ENCODE measurements at places on chromosomes 7 and 10.

- no peak for DNase-seq
These were observed 55.4 kb upstream of the KIAA1217 start for GRCh38 chr10:24153537-24153936.

DNA sequence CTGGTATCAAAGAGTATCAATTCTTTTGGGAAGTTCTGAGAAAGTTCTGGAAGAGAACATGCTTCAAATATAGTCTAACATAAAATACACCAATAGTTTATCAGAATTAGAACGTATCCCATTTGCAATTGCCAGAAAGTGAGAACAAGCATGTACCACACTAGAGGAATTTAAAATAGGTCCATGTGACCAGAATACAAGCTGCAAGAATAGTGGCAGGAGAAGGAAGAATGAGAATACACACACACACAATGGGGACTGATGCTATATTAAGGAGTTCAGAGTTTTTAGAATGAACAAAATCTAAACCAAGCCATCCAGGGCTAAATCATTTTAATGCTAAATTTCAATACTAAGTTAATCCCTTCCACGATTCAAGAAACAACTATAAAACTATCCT, 99.1 kb upstream of the TMEM168 start:
- DNase-seq, result no peak

- DNase-seq, result no peak
These were observed 1.5 kb downstream of the SVOPL start for GRCh38 chr7:138699661-138700060.

DNA sequence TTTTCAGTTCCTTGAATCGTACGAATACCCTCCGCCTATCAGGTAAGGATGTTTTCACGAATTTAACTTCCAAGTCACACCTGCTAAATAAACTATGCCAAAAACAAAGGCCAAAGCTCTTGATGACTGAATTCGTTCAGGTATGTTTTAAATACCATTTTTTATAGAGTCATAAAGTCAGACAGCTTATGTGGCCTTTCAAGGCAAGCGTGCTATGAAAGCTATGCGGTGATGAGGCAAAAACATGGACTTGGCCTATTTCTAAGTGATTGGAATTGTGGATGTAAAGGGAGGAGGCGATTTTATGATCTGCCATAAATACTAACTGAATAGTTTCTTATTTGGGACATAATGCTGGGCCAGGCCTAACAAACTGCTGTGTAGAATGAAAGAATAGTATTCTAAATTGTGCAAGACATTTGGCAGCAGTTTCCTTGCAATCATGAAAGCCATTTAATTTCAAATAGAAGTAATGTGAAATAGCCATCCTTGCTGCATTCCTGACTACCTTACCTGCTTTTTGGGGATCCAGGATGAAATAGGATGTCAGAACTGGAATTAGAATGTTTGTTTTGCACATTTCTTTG, 14.0 kb downstream of the SLC39A12 start:
- DNase-seq, result no peak

DNA sequence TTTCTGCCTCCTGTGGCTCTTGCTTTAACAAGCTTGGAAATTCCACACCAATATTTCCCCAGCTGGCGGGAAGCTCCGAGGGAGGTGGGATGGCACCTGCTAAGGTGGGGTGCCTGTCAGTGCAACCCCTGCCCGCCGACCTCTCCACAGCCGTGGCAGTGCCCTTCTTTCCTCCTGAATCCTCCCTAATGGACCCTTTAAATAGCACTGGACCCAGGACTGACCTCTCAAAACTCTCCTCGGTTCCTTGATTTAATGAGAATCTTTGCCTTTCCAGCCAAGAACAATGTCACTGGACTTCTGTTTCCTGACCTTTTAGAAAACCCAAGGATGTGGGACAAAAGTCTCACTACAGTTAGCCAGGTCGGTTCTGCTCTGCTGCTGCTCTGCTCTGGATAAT, 63.2 kb upstream of the EXOC6 start:
- DNase-seq, result no peak

- no peak for DNase-seq
These were observed 42.5 kb downstream of the STK32C start for GRCh38 chr10:132264966-132265889.

GRCh38 chr10:97713339-97713825, at the start of gene MARVELD1:
Gene MARVELD1 (plus strand): TSS chr10:97713730. CDS start chr10:97713877, 147 bp downstream.
- DNase-seq, result no peak

- DNase-seq, result no peak
These were observed 19.1 kb upstream of the VOPP1 start for GRCh38 chr7:55591282-55591931.

DNA sequence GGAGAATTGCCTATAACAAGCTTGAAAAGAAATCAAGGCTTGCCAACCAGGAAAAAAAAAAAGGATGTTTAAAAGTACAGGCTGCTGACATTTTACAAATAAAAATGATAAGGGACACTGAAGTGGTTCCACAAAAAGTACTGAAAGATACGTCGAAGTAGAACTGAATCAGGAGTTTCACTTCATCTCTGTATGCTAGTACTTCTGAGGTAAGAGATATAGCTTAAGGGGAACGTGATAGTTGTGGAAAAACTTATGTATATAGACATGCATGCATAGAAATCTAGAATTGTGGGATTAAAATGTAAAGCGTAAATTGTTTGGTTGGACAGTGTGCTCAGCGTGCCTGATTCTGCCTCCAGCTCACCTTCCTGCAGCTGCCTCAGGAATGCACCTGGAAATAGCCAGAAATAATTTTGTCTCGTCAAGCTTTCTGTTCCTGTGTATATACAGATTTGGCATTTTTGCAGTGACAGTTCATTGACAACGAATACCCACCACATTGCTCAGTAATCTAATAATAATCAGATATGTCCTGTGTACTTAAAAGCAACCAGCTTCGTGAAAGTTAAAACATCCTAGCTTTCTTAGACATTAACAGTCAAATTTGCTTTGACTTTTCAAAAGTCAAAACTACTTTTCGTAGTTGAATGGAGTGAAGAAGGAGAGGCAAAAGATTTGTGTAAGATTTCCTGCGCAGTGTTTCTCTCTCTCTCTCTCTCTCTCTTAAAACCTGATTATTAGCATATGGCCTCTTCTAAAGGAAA, 1.4 kb downstream of the SOSTDC1 start:
- DNase-seq, result no peak

GRCh38 chr7:159022238-159022993, 122.3 kb downstream of the VIPR2 start:
- no peak for DNase-seq

GRCh38 chr10:97796651-97797050, 24.9 kb upstream of the SFRP5 start:
- DNase-seq, result no peak

- DNase-seq, result no peak
These were observed 54.2 kb upstream of the SVIL start for GRCh38 chr10:29689001-29689400.

DNA sequence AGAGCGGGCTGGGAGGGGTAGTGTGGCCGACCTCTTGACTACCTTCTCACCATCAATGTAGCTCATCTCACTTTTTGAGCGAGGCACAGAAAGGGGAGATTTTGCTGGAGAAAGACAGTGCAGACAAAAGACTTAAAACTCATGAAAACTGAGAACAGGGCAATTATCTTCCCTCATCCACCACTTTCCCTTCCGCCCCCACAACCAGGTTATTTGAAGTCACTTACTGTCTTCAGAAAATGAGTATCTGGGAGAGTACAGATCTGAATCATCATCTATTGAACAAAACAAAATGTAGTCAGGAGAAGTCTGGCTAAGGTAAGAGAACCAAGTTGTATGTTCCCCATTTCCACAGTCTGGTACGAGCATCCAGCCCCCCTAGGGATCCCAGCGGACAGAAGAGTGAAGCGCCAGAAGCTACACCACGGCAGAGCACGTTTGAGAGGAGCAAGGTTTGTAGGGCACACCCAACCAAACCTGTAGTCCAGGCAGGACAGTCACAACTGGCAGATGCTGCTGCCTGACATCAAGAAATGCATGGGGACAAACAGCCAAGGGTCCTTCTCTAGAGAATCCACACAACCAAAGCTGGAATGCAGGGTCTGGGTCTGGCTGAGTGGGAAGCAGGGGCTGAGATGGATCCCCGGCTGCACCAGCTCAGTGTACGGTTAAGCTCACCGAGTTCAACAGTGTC, 93.4 kb upstream of the PDLIM1 start:
- no peak for DNase-seq

DNA sequence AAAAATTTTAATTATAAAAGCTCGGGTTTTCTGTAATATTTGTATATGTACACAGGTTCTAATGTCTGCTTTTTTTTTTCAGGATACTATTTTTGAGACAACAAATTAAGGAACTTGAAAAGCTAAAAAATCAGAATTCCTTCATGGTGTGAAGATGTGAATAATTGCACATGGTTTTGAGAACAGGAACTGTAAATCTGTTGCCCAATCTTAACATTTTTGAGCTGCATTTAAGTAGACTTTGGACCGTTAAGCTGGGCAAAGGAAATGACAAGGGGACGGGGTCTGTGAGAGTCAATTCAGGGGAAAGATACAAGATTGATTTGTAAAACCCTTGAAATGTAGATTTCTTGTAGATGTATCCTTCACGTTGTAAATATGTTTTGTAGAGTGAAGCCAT, 57.9 kb upstream of the BAMBI start:
- DNase-seq, result no peak

DNA sequence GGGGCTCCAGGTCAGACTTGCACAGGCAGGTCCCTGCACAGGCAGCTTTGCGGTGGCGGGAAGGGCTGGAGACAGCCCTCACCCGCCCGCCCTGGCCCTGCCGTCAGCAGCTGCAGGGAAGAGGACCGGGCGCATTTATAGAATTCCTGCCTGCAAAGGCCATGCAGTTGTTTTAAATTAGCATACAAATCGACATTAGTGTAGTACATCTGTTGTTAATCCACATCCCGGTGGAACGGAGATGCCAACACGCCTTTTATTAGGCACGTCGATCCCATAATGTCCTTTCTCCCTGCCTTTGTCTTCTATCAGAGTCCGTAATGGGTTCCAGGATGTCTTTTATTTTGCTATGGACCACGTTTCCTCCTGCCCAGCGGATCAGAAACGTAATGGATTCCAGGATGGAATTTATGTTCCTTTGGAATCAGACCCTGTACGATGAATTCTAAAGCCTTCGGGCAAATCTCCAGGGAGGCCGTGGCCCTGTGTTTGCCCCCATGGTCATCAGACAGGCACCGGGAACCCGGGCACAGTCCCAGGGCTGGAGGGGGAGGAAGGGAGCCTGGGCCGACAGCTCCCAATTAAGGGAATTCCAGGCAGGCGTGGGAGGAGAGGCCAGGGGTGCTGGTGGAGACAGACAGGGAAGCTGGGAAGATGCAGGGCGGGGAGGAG, 123.9 kb downstream of the COL26A1 start:
- DNase-seq, result no peak

DNA sequence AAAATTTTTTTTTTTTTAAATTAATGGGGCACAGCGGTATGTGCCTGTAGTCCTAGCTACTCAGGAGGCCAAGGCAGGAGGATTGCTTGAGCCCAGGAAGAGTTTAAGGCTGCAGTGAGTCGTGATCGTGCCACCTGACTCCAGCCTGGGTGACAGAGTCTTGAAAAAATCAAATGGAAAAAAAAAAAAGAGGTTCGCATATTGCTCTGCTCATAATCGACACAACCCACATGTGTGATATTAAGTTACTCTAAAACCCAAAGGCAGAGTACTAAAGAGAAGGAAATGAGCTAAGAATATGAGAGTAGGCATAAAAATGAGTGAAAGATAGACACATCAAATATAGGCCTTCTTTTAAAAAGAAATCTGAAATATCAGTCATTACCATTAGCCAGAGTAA, 66.3 kb downstream of the IGF2BP3 start:
- DNase-seq, result no peak

- no peak for DNase-seq
These were observed 40.9 kb downstream of the PDSS1 start for GRCh38 chr10:26738301-26738911.

DNA sequence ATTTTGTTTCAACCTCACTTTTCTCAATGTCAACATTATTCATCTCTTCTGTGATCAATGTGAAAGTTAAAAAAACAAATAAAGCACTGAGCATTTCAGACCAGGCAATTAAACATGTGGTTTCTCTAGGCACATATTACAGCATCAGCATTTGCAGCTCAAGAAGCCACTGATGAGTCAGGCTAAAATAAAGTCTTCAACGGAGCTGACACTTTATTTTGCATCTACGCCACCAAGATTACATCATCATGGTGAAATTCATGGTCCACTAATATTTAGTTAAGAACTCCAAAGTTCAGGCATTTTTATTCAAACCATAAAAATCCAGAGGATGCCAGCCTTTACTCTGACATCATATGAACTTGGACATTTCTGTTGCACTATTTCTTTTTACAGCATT, 33.0 kb downstream of the MAGI2 start:
- no peak for DNase-seq

GRCh38 chr10:1155791-1156615, 99.8 kb downstream of the WDR37 start:
- DNase-seq, result no peak

DNA sequence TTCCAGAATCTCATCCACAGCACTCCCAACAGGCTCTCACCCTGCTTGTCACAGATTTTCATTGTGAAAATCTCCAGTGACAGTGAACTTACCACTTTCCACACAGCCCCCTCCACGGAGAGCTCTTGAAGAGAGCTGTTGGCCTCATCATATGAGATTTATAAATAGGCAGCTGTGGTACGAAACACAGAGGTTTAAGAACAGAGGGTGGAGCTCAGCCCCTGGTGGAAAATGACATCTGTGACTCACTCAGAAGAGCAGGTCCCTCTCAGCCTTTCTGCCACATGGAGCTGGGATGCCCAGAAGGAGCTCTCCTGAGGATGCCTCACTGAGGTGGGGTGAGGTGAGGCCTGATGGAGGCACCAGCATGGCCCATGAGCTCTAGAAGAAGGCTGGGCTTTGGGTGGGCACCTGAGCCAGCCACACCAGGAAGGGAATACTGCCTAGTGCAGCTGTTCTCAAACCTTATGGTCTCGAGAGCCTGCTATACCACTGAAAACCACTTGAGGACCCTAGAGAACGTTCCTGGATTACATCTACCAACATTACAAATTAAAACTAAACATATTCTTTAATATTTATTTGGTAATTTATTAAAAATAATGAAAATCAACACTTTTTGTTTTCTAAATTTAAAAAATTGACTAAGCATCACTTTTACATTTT, 25.8 kb upstream of the EEPD1 start:
- no peak for DNase-seq

- DNase-seq, result no peak
These were observed 39.8 kb downstream of the MET start for GRCh38 chr7:116711790-116712189.

- DNase-seq, result no peak
These were observed 495.6 kb downstream of the RPS24 start for GRCh38 chr10:78529262-78529661.
